Left colon (tissue), 2 donors: ENCODE measurements at places on chromosomes 2 and 18. TPM values are rescaled to one million over a fixed set of nuclear protein-coding genes. Genes with fewer than 3 reads are reported as not detected.

- no peak for DNase-seq
Measured at GRCh38 chr2:233184669-233185068, 66.8 kb upstream of the ATG16L1 start.

GRCh38 chr18:54622084-54622483, 31.0 kb downstream of the DYNAP start:
- no peak for DNase-seq

DNA sequence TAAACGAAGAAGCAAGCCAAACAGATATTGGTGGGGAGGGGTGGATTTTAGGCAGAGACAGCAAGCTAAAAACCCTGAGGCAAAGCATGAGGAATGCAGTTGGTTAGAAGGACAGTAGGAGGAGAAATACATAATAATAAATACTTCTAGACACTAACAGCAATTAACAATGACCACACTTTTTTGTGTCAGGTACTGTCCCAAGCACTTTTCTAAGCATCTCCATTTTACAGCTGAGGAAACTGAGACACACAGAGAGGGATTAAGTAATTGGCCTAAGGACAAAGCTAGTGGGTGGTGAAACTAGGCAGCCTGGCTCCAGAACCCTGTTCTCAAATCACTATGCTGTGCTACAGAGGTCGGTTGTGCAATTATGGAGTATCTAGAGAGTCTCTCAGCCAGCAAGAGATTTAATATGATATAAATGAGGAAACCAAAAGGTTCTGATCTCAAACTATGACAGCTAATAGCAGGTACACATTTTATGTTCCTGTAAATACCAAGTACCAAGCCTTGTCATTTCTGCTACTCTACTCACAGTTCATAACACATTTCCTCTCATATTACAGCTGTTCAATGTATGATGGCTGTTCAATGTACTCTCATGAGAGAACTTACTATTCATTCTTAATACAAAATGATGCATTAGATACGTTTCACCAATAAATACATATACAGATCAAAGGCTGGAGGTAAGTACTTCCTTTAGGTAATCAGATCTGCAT, 5.3 kb downstream of the MAP4K3 start:
- DNase-seq = no peak

DNA sequence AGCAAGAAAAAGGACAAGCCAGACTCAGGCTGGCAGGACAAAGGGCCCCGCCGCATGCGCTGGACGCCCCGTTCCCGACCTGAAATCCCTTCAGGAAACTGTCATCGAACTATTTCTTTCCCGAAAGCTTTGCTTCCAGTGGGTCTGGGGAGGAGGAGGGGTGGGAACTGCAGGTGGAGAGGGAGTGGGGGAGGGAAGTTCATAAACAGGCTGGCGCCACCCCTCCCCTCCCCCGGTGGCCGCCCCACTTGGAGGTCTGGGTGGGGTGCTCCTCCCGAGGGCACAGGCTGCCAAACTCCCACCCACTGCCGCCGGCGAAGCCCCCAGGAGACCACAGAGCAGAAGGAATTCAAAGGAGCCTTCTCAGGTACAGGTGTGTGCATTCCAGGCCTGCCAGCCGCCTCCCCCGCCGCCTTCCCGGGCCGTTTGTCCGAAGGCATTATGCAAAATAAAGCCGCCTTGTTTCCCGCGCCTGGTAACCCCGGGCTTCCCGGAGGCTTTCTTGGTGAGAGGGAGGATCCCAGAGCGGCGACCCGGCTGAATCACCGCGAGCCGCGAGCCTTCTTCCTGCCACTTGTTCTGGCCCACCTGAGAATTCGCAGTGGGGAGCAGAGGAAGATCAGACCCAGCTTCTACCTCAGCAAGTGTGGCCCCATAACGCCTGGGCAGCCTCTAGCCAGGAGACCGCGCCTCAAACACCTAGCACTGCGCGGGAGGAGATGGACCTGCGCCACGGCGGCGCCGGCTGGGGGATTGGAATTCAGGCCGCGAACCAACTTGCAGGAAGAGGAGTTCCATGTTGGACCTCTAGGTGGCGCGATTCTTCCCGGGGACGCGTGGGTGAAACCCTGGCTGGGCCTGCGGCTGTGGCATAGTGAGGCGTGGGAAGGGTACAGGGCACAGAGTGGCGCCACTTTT, 101.9 kb downstream of the FOXI3 start:
- peak; percentile 51 for DNase-seq

DNA sequence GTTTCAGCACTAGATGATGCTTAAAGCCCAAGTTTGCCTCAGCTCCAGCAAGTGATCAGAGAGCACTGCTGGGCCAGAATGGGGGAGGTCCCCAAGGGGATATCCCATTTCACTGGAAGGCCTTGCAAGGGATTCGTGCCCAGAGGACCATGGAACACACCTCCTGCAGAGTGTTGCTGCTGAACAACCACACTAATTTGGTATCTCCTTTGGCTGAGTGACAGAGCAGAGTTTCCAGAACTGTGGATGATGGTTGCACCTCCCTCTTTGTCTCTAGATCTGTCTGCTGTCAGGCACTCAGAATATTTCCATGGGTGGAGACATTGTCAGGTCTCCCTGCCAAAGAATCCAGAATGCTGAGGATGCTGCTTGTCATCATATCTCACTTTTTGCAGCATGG, 484.8 kb upstream of the NETO1 start:
- no peak for DNase-seq

DNA sequence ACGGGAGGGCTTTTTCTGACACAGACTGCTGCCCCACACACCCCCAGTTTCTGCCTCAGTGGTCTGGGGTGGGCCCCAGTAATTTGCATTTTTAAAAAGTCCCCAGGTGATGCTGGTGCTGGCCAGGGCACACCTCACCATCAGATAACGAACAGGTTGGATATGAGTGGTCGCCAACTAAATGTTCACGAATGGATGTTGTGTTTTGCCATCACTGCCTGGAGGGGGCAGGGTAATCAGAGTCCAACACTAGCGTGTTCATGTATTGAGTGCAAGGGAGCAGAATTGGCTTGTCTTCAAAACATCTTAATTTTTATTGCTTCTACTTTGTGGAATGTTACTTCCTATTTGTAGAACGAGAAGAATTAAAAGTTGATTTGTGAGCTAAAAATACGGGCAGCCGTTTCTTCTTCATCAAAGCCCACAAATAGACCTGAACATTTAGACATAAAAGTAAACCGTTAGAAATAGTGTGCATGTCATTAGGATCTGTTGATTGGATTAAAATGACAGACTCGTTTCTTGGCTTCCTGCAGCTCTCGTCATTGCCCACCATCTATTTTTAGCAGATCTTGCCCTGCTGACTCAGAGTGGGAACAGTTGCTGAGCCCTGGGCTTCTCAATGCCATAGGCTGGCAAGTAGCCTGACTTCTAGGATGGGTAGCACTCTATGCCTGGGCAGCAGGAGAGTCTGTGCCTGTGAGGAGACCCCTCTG, 45.2 kb downstream of the NCK2 start:
- DNase-seq = peak; percentile 26

- DNase-seq = no peak
Measured at GRCh38 chr2:82124629-82125028, 1820.1 kb upstream of the LRRTM1 start.

DNA sequence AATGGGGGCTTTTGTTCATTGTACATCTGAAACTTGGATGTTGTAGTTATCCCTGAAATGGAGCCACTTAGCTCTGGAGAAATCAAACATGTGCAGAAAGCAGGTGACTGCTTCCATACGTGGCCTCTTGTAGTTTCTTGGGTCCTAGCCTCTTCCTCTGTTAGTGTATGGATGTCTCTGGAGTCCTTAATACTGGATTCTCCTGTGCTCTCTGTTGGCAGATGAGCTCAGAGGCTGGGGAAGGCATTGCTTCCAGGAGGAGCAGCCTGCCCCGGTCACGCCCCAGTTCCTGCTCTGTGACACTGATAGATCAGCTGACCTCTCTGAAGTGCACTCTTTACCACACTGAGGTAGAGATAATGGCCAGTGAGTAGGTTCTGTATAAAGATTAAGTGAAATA, 176.2 kb downstream of the LDLRAD4 start:
- no peak for DNase-seq

The GCG gene
- 55.2 TPM for total RNA-seq

DNA sequence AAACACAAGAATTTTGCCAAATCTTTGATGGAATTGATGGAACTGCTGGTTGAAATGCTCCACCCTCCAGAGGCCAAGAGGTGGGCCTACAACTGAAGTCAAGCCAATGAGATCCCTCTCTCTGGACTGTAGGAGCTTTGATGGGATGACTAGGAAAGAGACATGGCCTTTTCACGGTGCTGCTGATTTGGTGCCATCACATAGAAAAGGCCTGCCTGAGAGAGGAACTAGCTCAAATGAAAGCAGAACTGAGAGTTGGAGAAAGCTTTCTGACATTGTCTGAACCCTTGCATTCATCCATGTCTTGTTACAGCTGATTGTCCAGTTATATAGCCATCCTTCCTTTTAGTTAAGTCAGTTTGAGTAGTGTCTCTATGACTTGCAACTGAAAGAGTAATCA, 283.8 kb upstream of the LYPD1 start:
- no peak for DNase-seq

- no peak for DNase-seq
Measured at GRCh38 chr18:49709347-49709690, 104.0 kb downstream of the ACAA2 start.

The SLC25A12 gene
- total RNA-seq = 22.4 TPM

DNA sequence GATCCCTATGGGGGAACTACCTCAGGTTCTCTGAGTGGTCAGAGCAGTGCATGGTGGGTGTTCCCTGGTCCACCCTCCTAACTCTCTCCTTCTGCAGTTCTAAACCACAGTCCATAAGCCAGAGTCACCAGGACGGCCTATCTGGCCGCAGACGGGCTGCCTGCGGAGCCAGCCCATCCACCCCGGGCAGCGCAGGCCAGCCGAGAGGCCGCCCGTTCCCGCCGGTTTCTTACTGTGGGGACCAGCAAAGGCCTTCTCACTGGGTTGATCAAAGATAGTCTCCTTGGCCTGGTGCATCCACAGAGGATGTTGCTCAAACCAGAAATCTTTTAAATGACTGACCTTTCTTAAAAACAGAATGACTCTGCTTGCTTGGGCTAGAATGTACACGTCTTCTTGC, 9.6 kb upstream of the CHST10 start:
- no peak for DNase-seq

The REG1A gene
- not detected for total RNA-seq
